ENCODE measurements at places on chromosomes 11 and 22.

DNA sequence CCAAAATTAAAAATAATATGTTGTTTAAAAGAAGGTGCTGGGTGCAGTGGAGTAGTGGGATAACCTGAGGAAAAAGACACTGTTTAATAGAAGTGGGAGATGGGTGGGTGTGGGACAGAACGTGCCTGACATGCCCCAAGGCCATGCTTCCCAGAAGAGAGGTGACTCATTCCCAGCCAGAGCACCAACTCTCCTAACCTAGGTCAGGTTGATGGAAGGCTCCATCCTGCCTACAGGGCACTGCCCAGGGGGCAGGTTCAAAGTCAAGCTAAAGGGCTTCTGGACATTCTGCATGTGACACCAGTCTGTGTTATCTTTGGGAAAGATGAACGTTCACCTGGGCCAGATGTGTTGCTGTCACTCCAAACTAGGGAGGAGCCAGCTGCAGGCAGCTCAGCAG lies 453.1 kb downstream of the SOX6 start:
- no peak for DNase-seq

- DNase-seq: no peak
Observed at GRCh38 chr11:34890812-34891211, 25.4 kb downstream of the APIP start.

- no peak for DNase-seq
Observed at GRCh38 chr11:64876229-64876750, 2.1 kb downstream of the EHD1 start.

- DNase-seq: no peak
Observed at GRCh38 chr11:78432956-78433355, 15.3 kb upstream of the GAB2 start.

- DNase-seq: no peak
Observed at GRCh38 chr22:46175631-46176030, 25.3 kb downstream of the PPARA start.

- DNase-seq: no peak
Observed at GRCh38 chr11:44531636-44532035, 33.8 kb upstream of the CD82 start.

- no peak for DNase-seq
Observed at GRCh38 chr11:123187248-123187647, 7.8 kb downstream of the CLMP start.

DNA sequence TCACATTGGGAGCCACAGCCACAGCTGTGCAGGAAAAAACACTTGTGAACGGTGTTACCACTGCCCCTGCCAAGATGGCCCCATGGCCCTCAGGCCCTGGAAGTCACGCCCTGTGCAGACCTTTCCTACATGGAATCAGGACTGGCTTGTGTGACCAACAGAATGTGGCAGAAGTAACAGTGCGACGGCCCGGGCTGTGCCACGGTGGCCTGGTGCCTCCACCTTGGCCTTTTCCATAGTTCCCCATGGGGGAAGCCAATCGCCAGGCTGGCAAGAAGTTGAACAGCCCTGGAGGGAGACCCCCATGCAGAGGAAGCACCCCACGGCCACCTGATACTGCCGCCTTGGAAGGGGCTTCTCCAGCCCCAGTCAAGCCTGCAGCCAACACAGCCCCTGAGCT lies 48.0 kb downstream of the DHCR7 start:
- DNase-seq: no peak

DNA sequence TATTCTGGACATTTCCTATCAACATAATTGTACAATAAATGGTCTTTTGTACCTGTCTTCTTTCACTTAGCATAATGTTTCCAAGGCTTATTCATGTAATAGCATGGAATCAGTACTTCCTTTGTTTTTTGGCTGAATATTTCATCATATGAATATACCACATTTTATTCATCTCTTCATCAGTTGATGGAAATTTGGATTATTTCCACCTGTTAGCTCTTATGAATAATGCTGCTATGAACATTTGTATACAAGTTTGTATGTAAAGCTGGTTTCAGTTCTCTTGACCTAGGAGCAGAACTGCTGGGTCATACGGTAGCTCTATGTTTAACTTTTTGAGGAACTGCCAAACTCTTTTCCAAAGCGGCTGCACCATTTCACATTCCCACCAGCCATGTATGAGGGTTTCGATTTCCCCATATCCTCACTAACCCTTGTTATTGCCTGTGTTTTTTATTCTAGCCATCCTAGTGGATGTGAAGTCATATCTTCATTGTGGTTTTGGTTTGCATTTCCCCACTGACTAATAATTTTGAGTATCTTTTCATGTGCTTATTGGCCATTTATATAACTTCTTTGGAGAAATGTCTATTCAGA lies 20.9 kb downstream of the EXT2 start:
- DNase-seq: no peak

DNA sequence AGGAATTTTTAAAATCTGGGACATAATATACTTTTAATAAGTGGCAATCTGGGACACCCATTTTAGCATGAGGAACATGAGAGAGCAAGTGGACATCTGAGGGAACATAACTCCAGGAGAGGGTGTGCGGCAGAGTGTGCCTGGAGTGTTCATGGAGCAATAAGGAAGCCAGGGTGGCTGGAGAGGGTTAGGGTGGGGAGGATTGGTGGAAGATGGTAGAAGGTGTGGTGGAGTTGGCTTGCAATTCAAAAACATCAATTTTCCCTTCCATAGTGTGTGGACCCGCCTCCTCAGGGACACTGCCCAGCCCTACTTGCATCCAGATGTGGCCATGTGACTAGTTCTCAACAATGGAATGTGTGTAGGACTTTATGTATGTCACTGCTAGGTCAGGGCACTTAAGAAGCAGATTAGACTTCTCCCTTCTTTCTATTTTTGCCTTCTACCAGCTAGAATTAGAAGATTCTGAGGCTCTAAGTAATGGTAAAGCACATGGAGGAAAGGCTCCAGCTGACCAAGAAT lies 4.4 kb upstream of the DENND5A start:
- no peak for DNase-seq

GRCh38 chr22:49979587-49980264 lies 19.2 kb downstream of the PIM3 start:
- peak; percentile 34 for DNase-seq

DNA sequence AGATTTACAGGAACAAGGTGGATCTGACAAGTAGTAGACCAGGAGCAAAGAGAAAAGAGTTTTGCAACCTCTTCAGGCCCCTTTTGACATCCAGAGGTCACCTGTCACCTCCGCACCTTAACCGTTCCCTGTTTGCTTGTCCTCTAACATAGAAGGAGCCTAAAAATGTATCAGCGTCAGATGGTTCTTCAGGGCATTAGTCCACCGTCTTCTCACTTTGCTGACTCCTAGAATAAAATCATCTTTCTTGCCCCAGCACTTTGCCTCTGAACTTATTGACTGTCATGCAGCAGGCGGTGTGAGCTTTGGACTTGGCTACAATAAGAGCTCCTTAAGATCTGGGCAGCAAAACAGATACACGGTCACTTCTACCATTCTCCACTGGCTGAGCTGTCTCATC lies 339.7 kb upstream of the B3GAT1 start:
- no peak for DNase-seq

GRCh38 chr11:129703846-129704245 lies 111.8 kb upstream of the TMEM45B start:
- DNase-seq: no peak

GRCh38 chr22:49305214-49305965 lies 522.3 kb downstream of the BRD1 start:
- peak; percentile 98 for DNase-seq

- DNase-seq: no peak
Observed at GRCh38 chr11:113721462-113722066, 15.5 kb upstream of the TMPRSS5 start.
